Iris pigment epithelial cell (primary cell): ENCODE measurements at places on chromosomes 5 and 9.

- DNase-seq, result no peak
These were observed 73.8 kb downstream of the MRPL36 start for GRCh38 chr5:1725641-1726468.

DNA sequence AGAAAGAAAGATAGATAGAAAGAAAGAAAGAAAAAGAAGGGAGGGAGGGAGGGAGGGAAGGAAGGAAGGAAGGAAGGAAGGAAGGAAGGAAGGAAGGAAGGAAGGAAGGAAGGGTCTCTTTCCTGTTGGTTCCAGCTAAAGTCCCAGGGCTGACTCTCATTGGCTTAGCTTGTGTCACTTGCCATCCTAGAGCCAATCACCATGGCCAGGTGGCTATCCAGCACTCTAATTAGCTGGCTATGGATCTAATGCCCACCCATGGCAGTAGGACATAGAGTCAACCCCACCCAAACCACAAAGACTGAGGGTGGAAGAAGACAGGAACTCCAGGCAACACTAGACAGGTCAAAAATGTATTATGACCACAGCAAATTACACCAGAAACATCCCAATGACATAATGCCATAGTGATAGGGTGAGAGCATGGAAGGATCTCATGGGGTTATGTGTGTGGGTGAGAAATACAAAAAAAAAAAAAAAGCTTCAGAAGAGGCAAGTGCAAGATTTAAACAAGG lies 10.8 kb upstream of the CPLX2 start:
- no peak for DNase-seq

DNA sequence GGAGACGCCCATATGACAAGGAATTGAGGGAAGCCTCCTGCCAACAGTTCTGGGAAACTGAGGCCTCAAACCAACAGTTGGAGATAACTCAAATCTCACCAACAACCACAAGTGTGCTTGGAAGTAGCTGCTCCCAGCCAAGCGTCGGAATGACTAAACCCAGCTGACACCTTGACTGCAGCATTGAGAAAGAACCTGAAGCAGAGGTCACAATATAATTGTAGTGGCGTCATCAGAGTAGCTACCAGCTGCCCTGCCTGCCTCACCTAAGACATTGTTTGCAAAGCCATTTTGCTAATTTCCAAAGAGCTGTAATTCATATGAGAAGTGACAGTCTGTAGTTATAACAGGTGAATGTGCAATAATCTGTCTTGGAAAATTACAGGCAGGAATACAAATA lies 40.8 kb upstream of the ANKRD31 start:
- no peak for DNase-seq

DNA sequence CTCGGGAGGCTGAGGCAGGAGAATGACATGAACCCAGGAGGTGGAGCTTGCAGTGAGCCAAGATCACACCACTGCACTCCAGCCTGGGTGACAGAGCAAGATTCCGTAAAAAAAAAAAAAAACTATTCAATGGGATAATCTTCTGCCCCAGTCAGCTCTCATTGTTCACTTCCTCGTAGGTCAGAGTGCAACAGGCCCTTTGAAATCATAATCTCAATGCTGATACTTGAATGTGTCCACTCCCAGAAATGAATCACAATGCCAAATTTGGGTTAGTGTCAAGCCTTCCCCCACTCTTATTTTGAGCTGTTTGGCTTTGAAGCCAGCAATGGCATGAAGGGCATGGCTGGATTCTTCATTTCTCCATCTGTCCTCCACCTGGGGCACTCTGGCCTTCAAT lies 610.3 kb upstream of the KLF4 start:
- DNase-seq, result no peak

DNA sequence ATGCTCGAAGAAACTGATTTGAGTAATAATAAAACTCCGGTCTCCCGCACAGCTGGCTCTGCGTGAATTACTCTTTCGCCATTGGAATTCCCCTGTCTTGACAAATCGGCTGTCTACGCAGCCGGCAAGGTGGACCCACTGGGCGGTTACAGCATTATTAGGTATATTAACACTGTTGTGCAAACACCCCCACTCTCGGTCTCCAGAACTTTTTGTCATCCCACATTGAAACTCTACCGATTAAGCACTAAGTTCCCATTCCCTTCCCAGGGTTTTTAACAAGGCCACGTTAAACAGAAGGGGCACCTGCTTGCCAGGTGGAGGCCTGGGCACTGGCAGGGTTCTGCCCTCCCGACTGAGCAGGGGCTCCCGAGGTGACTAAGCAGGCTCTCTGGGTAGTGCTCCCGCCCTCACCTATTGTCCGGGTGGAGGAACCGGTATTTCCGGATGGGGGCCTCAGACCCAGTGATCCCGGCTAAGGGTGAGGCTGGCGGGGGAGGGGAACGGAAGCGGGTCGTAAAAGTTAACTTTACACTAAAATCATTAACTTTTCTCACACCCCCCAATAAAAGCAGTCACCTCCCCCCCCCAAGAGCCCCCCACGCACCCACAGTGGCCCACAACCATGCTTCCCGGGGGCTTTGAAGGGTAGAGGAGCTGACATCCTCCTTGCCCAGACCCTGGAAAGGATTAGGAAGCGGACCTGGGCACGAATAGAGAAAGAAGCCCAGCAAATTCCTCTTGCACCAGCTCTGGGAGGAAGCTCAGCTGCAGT lies 53.5 kb upstream of the TJP2 start:
- DNase-seq, result no peak

DNA sequence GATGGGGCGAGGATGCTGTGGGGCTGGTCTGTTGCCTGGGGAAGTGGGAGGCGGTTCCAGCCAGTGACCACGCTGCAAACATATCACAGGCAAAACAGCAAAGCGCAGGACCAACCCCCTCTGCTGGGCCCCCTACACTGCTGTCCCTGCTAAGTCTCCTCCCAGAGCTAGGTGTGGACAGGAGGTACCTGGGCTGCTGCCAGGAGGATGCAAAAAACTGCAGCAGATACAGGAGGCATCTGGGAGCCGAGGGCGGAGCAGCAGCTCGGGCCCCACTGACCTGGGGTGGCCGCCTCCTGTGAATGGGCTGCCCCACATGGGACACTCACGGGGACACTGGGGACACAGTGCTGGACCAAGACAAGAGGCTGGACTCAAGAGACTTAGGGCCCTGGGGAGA lies 48.0 kb upstream of the PHYKPL start:
- no peak for DNase-seq

- DNase-seq, result no peak
These were observed 26.2 kb downstream of the IRF1 start for GRCh38 chr5:132464156-132464939.

GRCh38 chr5:41921874-41922273 lies 3.2 kb upstream of the FBXO4 start:
- peak; percentile 49 for DNase-seq

DNA sequence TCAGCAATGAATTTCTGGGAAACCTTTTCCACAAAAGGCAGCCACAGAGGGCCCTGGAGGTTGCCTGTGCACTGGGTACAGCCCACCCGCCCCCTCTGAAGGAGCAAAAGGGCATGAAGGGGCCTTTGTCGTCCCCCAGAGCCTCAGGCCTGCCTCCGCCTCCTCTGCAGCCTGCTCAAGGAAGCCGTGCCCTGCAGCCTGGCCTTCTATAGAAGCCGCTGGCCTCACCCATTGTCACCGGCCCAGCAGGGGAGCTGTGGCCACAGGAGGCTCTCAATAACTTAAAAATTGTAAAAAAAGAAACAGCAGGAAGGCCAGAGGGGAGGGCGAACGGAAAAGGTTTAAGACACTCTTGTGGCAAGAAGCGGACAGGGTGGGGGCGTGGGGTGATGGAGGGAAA lies 213.3 kb downstream of the IRX2 start:
- no peak for DNase-seq

GRCh38 chr5:157366741-157367674 lies 93.0 kb upstream of the NIPAL4 start:
- peak; percentile 83 for DNase-seq

DNA sequence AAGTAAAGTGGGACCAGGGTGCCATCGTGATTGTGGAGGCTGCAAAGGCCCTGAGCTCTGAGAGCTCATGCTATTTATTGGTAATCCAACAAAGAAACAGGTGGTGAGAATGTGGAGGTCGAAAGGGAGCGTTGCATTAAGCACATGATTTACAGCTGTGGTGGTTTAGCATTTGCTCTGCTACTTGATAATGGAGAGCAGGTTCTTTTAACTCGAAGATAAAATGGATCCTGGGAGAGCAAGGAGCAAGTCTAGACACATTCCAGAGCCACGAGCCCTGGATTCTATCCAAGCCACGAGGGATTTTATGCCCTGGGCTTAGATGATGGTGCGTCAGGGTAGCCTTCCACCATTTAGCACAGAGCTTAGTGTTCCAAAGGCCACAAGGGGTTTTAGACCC lies 1710.1 kb upstream of the CDH9 start:
- DNase-seq, result peak; percentile 7
